Left lobe of liver (tissue), 2 donors: ENCODE measurements at places on chromosomes 5 and 9. TPM values are rescaled to one million over a fixed set of nuclear protein-coding genes. Genes with fewer than 3 reads are reported as not detected.

DNA sequence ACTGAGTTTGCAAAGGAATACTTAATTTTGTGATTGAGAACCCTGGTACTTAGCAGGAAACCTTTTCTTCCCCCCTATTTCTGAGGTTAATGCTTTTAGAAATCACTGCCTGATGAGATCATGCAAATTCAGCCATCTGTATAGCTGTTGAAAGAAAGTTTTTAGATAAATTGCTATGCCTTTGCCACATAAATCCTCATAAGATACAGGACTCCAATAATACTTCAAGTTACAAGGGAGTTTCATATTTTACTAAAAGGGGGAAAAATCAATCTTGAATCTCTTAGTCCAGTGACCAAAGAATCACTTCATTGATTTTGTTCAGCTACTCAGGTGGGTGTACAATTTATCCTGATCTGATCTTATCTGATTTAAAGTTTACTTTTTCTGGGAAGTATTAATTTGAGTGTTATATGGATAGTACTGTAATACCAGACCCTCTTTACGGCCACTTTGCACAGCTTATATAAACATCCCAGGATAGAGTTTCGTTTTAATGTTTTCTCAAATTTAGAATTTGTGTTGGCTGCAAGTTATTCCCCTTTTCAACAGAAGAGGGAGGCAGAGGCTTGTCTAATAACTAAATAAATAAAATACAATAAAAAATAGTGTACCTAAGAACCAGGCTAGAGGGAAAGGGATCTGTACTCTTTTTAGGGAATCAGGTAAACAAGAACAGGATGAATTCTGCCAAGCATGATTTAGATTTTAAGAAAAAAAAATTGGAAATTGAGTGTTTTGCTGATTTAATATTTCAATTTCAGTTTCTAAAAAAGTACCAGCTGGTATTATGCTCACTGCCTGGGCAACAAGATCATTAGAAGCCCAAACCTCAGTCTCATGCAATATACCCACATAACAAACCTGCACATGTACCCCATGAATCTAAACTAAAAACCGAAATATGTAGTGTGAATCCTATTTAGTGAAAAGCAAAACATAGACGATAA lies 69.1 kb downstream of the PSAT1 start:
- no peak for DNase-seq

DNA sequence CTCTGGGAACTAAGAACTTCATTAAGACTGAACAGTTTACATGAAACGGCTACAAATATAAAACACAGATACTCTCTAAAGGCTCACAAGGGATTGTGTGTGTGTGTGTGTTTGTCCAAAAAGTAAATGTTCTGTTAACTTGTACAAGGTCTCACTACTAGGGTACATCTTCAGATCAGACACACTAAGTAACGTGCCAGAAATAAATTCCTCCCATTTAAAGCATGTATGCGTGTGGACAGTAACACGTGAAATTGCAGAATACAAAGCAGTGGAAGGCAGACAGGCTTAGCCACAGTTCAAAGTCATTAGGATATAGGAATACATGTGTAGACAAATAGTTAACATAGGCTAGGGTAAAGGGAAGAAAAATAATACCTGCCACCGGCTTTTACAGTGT lies 1.8 kb downstream of the BNC2 start:
- DNase-seq = no peak

GRCh38 chr9:38415856-38416255 lies 8.4 kb downstream of the IGFBPL1 start:
- no peak for DNase-seq

- no peak for DNase-seq
Measured at GRCh38 chr9:97309260-97309659, 1.8 kb downstream of the CCDC180 start.

The CCDC180 gene
- total RNA-seq = 1.1 TPM

The CTSV gene
- total RNA-seq = 0.15 TPM

The C5orf58 gene
- not detected for total RNA-seq

The ZNF300 gene
- total RNA-seq = 0.23 TPM

The TMED7 gene
- total RNA-seq = 113 TPM

The BTNL3 gene
- total RNA-seq = not detected
